ENCODE measurements at places on chromosomes 4 and X. TPM values are rescaled to one million over a fixed set of nuclear protein-coding genes. Genes with fewer than 3 reads are reported as not detected.

The KLB gene
- 1.8 TPM for total RNA-seq

The ABLIM2 gene
- 11.0 TPM for total RNA-seq

GRCh38 chr4:99610605-99611175, 36.1 kb downstream of the MTTP start:
- DNase-seq = no peak
- no peaks in the 10 kb centered on the region for H3K27me3 ChIP-seq
- H3K4me3 ChIP-seq = no peak overlapping the region
- no peaks in the 10 kb centered on the region for H3K4me1 ChIP-seq
- peaks cover 13% of the 10 kb centered on the region for H3K36me3 ChIP-seq
- H3K27ac ChIP-seq = no peak overlapping the region

DNA sequence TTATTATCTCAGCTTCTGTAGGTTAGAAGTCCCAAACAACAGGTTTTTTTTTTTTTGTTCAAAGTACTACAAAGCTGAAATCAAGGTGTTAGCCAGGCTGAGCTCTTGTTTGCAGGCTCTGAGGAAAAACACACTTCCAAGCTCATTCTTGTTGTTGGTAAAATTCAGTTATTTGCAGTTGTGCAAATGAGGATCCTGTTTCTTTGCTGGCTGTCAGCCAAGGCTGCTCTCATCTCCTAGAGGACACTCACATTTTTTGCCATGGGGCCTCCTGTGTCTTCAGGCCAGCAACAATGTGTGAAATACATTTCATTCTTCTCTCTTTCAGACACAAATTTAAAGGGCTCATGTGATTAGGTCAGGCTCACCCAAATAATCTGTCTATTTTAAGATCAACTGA, 60.3 kb upstream of the HSD17B10 start:
- no peak overlapping the region for H3K27ac ChIP-seq
- no peaks in the 10 kb centered on the region for H3K4me1 ChIP-seq
- DNase-seq = no peak
- H3K36me3 ChIP-seq = no peaks in the 10 kb centered on the region
- H3K27me3 ChIP-seq = no peaks in the 10 kb centered on the region
- no peak overlapping the region for H3K4me3 ChIP-seq

The SMIM10 gene
- 4.1 TPM for total RNA-seq

GRCh38 chr4:116092961-116093360, 979.5 kb upstream of the NDST4 start:
- H3K27ac ChIP-seq = no peak overlapping the region
- H3K27me3 ChIP-seq = no peaks in the 10 kb centered on the region
- no peaks in the 10 kb centered on the region for H3K36me3 ChIP-seq
- DNase-seq = no peak
- no peak overlapping the region for H3K4me3 ChIP-seq

GRCh38 chr4:1790005-1790404, 3.1 kb upstream of the FGFR3 start:
- no peak overlapping the region for H3K27ac ChIP-seq
- no peak overlapping the region for H3K4me3 ChIP-seq
- H3K4me1 ChIP-seq = peaks cover 8% of the 10 kb centered on the region
- no peak for DNase-seq
- H3K27me3 ChIP-seq = peaks cover 9% of the 10 kb centered on the region
- no peaks in the 10 kb centered on the region for H3K36me3 ChIP-seq

The PHEX gene
- not detected for total RNA-seq

DNA sequence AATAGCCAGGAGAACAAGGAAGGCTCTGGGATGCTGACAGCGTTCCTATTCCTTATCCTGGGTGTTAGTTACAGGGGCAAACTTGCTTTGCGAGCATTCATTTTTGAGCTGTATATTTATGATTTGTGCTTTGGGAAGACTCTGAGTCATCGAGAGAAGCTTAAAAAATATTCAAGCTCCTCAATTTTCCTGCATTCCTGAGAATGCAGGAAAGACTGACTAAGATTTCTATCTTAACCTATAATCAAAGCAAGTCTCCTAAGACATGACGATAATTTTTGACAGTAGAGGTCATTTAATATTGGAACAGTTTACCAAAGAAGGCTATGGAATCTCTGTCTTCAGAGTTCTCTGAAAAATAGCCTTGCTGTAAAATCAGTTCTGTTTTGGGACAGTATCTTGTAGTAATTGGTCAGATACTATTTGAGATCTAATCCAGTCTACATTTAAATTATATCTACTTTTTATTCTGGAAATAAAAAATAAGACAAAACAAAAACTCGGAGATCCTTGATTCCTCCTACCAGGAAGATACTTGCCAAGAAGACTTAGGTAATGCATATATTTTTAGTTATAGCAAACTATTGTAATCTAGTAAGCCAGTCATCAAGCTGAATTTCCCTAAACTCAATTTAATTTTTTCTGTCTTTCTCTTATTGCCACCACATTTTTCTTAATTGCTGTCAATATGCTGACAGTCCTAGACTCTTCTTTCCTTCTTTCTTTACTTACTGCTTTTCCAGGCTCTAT, 31.7 kb downstream of the BBS12 start:
- DNase-seq = no peak
- H3K4me1 ChIP-seq = no peaks in the 10 kb centered on the region
- no peaks in the 10 kb centered on the region for H3K36me3 ChIP-seq

DNA sequence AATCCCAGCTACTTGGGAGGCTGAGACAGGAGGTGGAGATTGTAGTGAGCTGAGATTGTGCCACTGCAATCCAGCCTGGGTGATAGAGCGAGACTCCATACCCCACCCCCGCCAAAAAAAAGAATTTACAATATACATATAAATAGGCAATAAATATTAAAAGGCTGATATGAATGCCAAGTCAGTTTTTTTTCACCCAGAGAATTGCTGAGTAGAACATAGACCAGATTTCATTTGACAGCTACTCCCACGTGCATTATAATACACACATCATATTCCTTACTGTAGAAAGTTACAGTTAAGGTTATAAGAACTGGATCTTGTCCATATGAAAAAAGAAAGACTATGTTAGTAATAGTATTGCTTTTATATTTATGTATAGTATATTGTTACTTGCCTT, 18.7 kb upstream of the CCNI start:
- H3K27ac ChIP-seq = no peak overlapping the region
- H3K4me1 ChIP-seq = no peaks in the 10 kb centered on the region
- H3K4me3 ChIP-seq = no peak overlapping the region
- DNase-seq = no peak
- no peaks in the 10 kb centered on the region for H3K36me3 ChIP-seq

- no peak overlapping the region for H3K4me3 ChIP-seq
- DNase-seq = no peak
- no peaks in the 10 kb centered on the region for H3K36me3 ChIP-seq
- no peaks in the 10 kb centered on the region for H3K27me3 ChIP-seq
Observed at GRCh38 chrX:65894133-65894532, 145.7 kb downstream of the VSIG4 start.

The LANCL3 gene
- not detected for total RNA-seq

- no peak overlapping the region for H3K4me3 ChIP-seq
- H3K27ac ChIP-seq = no peak overlapping the region
- DNase-seq = no peak
- H3K36me3 ChIP-seq = no peaks in the 10 kb centered on the region
Observed at GRCh38 chr4:100289530-100289888, 99.2 kb upstream of the DDIT4L start.

The GPR82 gene
- total RNA-seq = 0.40 TPM

The LGI2 gene
- 0.66 TPM for total RNA-seq

The DUX4 gene
- not detected for total RNA-seq

DNA sequence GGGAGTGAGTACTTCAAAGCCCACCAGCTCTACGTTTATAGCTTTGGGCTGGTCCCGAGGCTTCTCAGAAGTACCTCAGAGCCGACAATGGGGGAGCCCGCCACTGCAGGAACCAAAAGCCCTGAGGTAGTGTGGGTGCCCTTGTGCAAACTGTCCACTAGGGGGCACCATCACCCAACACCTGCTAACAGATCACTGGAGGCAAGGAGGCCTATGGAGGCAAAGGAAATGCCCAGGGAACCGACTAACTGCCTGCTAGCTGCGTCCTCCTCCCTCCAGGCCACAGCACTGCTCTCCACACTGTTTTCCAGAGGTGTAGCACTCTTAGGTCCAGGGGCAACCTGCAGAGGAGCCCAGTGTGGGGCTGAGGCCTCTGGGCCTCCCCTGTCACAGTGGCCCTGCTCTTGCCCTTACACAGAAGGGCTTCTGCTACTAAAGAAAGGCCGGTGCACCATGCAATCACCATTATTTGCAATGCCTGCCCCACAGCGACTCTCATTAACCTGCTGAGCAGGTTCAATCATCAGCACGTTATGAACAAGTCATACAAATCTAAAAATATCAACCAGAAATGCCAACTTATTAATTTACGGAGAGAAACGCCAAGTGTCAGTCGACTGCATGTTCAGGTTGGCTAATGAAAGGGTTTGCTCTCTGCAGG, 159.1 kb downstream of the NSUN7 start:
- no peaks in the 10 kb centered on the region for H3K4me1 ChIP-seq
- DNase-seq = peak; percentile 70
- no peaks in the 10 kb centered on the region for H3K27me3 ChIP-seq
- no peak overlapping the region for H3K4me3 ChIP-seq
- H3K36me3 ChIP-seq = no peaks in the 10 kb centered on the region
- no peak overlapping the region for H3K27ac ChIP-seq

- no peaks in the 10 kb centered on the region for H3K36me3 ChIP-seq
- no peak overlapping the region for H3K4me3 ChIP-seq
- H3K4me1 ChIP-seq = no peaks in the 10 kb centered on the region
- H3K27me3 ChIP-seq = no peaks in the 10 kb centered on the region
- no peak for DNase-seq
- no peak overlapping the region for H3K27ac ChIP-seq
Observed at GRCh38 chrX:41108007-41108406, 22.8 kb downstream of the USP9X start.

The CLTRN gene
- total RNA-seq = not detected

DNA sequence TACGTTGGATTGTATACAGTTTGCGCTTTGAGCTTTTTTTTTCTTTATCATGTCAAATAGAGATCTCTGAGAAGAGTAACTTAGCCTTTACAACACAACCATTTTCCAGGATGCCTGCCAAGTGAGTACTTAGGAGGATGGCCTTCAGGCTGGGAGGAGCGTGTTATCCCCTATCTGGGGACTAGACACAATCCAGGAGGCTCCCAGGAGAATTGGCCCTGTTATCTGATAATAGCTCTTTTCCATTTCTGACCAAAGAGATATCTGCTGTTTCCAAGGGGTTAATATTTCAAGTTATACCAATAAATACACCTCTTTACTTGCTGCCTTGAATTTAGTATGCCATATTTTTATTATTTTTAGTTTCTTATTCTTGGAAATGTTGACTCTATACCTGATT, 169.5 kb upstream of the SMARCAD1 start:
- no peaks in the 10 kb centered on the region for H3K36me3 ChIP-seq
- H3K4me1 ChIP-seq = no peaks in the 10 kb centered on the region
- H3K4me3 ChIP-seq = no peak overlapping the region
- H3K27ac ChIP-seq = no peak overlapping the region

GRCh38 chrX:129930941-129931410, 25.0 kb downstream of the UTP14A start:
- H3K4me1 ChIP-seq = no peaks in the 10 kb centered on the region
- no peaks in the 10 kb centered on the region for H3K27me3 ChIP-seq
- no peaks in the 10 kb centered on the region for H3K36me3 ChIP-seq
- H3K27ac ChIP-seq = peak overlapping the region; percentile 95
- no peak for DNase-seq
- H3K4me3 ChIP-seq = peak overlapping the region; percentile 60

GRCh38 chr4:166838975-166839614, 395.2 kb downstream of the SPOCK3 start:
- H3K36me3 ChIP-seq = no peaks in the 10 kb centered on the region
- H3K27me3 ChIP-seq = no peaks in the 10 kb centered on the region
- no peaks in the 10 kb centered on the region for H3K4me1 ChIP-seq

DNA sequence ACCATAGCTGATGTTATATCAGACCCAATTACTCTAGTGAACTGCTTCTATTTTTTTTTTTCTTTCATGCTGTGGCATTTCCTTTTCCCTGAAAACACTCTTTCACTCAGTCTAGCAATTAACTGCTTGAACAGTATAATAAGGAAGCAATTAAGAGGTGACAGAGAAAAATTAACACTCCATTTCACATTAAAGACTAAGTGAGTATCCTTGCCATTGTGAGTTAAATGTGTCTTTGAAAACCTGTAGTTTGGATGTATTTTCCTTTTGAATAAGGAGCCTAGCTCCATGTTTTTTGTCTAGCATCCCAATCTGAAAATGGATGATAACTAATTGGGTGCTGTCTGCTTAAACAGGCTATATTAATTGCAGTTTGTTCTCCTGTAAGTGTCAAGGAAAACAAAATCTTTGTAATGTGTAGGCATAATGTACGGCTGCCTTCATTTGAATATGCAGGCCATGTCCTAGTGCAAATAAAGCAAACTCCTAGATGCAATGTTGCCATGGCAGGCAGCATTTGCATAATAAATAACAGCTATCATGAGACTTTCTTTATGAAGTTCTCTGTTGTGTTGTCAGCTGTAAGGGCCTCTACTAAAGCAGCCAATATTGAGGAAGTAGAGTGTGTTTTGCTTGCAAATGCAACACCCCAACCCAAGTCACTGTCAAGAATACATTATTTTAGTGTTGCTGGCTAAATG, 416.7 kb downstream of the ZIC3 start:
- H3K36me3 ChIP-seq = no peaks in the 10 kb centered on the region
- DNase-seq = no peak
- no peaks in the 10 kb centered on the region for H3K27me3 ChIP-seq
- no peak overlapping the region for H3K4me3 ChIP-seq
- no peak overlapping the region for H3K27ac ChIP-seq

DNA sequence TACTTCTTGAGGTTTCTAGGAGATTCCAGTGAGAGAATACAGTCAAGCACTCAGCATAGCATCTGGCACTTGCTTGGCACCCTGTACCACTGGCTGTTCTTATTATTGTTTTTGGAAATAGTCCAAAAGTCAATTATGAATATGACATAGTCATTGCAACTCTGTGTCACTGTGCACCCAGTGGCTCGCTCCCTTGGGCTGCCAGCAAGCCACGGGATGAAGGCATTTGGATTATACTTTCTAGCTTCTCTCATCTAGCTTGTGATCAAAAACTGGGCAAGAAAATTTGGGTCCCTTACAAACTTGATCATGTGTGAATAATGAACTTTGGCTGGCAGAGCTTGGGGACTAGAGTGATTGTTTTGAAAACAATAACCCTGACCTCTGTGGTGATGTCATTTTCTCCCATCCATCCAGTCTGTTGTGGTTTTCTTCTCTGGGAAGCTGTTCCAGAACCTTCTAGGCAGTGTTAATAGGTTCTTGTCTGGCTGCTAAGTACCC, 32.7 kb upstream of the LIMCH1 start:
- H3K36me3 ChIP-seq = no peaks in the 10 kb centered on the region
- no peak overlapping the region for H3K4me3 ChIP-seq
- no peaks in the 10 kb centered on the region for H3K27me3 ChIP-seq
- H3K4me1 ChIP-seq = no peaks in the 10 kb centered on the region
- H3K27ac ChIP-seq = no peak overlapping the region

The CEP135 gene
- 11.9 TPM for total RNA-seq
